ENCODE measurements at places on chromosomes 1 and 21.

GRCh38 chr1:2445823-2446215 is 30.3 kb upstream of the PLCH2 start:
- DNase-seq, result no peak

GRCh38 chr1:202998836-202999750 is 8.1 kb upstream of the TMEM183A start:
- DNase-seq, result peak; percentile 50

GRCh38 chr1:8312235-8313218 is 5.4 kb upstream of the SLC45A1 start:
- DNase-seq, result no peak

DNA sequence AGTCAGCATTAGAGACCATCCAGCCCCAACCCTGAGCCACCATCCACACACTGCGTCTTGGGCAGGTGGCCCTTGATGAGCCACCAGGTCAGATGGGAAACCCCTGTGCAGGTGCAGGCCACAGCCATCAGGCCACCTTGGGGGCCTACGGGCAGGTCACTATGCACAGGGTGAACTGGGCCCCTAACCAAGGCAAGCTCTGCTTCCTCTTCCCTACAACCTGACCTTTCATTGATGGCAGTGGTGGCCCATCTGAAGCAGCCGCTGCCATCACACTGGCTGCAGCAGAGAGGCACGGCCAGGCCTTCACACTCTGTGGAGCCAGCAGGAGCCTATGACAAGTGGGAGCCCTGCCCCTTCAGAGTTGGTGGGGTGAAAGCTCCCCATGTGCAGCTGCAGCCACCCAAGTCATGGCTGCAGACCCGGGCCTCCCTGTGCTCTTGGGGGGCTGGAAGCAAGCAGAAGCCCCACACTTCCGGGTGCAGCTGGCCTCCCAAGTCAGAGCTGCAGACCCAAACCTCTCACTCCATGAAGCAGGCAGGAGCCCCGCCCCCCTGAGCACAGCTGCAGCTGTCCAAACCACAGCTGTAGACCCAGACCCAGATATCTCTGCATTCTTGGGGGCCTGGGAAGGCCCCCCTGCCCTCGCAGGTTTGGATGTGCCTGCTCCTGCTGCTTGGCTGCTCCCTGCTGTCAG is 681.5 kb downstream of the MATN1 start:
- no peak for DNase-seq

DNA sequence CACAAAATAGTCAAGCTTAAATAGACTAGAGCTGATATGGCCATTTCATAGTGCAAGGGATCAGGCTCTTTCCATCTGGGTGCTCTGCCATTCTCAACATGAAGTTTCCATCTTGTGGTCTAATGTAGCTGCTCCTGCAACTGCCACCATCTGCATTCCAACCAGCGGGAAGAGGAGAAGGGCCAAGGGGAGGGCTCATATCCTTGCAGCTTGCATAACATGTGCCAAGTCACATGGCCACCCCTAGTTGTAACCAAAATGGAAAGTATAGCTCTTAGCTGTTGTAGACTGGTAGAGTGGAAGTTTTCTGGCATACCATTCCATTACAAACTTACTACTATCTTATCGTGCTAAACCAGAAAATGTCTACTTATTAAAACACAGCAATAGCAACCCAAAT is 38.9 kb upstream of the IVNS1ABP start:
- DNase-seq, result no peak

GRCh38 chr1:38034871-38035270 is 11.7 kb downstream of the POU3F1 start:
- DNase-seq, result no peak

DNA sequence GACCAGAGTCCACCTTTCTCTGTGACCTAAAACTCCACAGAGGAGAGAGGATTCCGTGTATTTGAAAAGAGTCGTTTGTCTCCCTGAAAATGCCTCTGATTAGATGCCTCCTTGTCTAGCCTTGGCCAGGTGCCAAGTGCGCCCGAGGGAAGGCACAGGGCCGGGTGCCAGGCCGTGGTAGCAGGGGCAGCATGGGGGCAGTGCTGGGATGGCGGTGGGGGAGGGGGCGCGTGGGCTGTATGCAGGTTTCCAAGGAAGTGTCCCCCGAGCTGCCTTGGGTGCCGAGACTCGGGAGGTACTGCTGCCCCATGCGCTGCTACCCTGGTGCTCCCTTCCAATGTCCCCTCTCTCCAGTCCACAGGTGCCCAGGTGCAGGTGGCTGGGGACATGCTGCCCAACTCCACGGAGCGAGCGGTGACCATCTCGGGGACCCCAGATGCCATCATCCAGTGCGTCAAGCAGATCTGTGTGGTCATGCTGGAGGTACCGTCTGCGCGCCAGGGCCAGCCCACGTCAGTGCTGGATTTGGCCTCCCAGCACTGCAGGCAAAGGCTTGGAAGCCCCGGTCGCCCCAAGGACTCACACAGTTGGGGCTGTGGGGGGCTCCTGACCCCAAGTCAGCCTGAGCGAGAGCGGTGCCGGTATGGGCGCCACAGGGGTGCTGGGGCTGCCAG is 70.9 kb upstream of the COL6A1 start:
- DNase-seq, result no peak

- DNase-seq, result no peak
Observed at GRCh38 chr1:155049651-155050559, 1.2 kb upstream of the ADAM15 start.

GRCh38 chr1:17765444-17766411 is 10.6 kb downstream of the ACTL8 start:
- DNase-seq, result no peak

GRCh38 chr21:38181096-38181495 is 75.7 kb upstream of the KCNJ15 start:
- no peak for DNase-seq

GRCh38 chr1:205259324-205259832 is 31.6 kb downstream of the TMCC2 start:
- DNase-seq, result no peak

DNA sequence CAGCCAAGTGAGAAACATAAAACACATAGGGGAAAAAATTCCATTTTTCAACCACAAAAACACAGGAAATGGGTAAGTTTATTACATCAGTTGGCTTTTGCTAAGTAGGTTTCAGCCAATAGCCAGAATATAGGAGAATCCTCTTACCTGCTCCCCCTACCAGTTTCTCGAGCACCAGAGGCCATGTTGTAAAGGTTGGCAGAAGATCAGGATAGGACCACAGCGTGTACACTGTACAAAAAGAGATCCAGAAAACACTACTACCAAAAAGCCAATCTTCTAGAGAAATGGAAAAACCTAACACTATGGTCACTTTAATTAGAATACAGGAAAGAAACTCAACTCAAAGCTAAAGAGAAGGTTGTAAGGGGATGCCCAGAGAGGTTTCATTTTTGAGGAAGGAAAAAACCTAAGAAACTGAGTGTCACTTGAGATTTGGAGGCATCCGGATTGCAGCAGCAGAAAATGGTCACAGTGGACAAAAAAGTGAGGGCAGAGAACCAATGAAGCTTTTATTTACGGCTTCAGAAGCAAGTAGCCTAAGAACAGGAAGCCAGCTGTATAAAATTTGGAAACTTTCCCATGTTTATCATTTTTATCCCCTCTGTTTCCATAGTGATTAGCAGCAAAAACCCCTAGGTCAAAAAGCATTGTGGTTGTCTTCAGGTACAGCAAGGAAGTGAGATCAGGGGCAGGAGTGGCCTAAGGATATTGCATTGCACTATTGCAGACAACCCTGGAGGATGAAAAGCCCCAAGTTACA is 2.9 kb downstream of the EIF2D start:
- no peak for DNase-seq

GRCh38 chr1:154973344-154974101 is 958 bp upstream of the CKS1B start:
- DNase-seq, result peak; percentile 90

GRCh38 chr1:231161667-231162296 is at the start of gene TRIM67:
Gene TRIM67, plus strand, starts transcription at chr1:231162058. Its CDS starts 912 bp downstream, at chr1:231162970.
- no peak for DNase-seq

DNA sequence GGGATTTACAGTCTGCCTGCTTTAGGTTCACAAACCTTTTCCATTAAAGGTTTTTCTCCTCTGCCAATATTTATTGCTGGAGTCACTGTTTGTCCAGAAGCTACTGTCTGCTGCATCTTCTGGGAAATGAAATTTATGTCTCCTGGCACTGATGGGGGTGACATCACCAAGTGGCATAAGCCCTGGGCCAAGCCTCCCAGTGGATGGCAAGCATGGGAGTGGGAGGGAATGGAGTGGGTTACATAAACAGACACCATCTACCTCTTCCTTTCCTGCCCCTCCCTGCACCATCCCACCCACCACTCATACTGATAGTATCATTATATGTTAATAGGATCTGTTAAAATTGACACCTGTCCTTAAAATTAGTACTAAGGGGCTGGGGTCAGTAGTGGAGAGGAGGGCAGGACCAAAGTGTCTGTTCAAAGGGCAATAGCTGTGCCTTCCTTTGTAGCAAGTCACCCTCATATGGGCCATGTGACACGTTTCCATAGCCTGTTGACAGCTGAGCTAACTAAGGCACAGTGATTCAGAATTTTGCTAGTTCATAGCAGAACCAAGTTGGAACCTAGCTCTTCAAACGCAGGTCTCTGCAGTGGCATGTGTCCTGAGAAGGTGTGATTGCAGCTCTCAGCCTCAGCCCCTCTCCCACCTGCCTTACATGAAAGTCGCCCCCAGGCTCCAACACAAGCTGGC is 71.0 kb downstream of the MAB21L3 start:
- DNase-seq, result no peak

GRCh38 chr1:54009406-54009805 is 8.6 kb downstream of the LDLRAD1 start:
- DNase-seq, result no peak

- peak; percentile 33 for DNase-seq
Observed at GRCh38 chr21:17775431-17776126, 43.6 kb downstream of the C21orf91 start.

- DNase-seq, result no peak
Observed at GRCh38 chr1:41532206-41532975, 47.9 kb upstream of the EDN2 start.

DNA sequence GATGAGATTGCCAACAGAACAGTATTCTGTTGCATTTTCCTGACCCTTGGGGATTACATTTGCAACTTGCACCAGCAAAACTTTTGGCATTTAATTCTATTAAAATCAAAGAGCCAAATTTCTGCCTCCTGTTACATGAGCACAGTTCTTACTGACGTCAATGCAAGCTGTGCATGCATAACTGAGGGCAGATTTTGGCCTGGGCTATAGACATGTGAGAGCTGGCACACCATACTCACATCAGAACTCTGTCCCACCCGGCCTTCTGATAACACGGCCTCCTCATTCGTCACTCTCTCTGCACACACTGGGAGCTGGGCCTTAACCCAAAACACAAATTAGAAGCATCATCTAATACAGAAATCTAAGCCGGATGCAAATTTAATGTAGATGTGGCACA is 31.5 kb downstream of the PAPPA2 start:
- DNase-seq, result no peak

GRCh38 chr1:85496941-85497582 is 32.1 kb upstream of the DDAH1 start:
- DNase-seq, result no peak

- no peak for DNase-seq
Observed at GRCh38 chr1:203630697-203631096, 4.1 kb downstream of the ATP2B4 start.

- DNase-seq, result no peak
Observed at GRCh38 chr1:107896936-107897335, 68.0 kb downstream of the VAV3 start.

- no peak for DNase-seq
Observed at GRCh38 chr1:166350490-166350889, 183.7 kb upstream of the FAM78B start.

DNA sequence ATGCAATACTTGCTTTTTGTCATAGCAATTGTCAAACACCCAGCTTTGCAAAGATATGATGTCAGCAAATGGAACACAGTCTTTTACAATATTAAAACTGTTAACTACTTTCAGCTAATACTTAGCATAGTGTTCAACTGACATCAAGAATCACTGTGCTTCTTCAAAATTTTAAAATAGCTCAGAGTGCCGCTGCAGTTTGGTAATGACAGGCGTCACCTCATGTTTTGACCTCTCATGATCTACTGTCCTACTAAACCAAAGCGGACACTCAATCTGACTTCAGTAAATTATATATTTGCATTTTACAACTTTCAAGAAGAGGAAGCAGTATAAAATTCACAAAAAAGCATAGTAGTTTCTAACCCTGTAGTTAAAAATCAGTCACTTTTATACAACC is 2.0 kb downstream of the FMO1 start:
- DNase-seq, result no peak

DNA sequence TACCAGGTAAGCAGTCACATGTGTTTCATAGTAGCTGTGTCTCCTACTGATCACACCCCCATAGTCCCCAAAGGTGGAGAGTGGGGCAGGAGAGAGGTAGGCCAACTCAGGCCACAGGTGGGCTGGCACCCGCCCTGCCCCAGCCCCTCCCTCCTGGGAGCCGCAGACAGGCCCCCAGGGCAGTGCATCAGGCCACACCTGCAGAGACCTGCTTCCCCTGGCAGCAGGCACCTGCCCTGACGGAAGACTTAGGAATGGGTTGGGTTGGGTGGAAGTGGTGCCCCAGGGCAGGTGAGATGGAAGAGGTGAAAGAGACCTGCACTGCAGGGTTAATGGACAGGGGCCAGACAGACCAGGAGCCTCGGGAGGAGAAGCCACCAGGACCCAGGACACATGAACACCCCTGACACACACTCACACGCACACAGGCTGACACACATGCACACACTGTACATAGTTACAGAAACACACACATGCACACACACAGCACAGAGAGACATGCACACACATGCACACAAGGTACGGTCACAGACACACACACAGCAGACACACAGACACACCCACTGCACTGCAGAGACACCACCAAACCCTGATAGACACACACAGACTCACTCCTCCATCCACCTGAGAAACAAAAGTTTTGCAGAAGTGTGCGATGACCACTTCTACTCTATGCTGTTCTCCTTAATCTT is 1.7 kb upstream of the COL18A1 start:
- no peak for DNase-seq

DNA sequence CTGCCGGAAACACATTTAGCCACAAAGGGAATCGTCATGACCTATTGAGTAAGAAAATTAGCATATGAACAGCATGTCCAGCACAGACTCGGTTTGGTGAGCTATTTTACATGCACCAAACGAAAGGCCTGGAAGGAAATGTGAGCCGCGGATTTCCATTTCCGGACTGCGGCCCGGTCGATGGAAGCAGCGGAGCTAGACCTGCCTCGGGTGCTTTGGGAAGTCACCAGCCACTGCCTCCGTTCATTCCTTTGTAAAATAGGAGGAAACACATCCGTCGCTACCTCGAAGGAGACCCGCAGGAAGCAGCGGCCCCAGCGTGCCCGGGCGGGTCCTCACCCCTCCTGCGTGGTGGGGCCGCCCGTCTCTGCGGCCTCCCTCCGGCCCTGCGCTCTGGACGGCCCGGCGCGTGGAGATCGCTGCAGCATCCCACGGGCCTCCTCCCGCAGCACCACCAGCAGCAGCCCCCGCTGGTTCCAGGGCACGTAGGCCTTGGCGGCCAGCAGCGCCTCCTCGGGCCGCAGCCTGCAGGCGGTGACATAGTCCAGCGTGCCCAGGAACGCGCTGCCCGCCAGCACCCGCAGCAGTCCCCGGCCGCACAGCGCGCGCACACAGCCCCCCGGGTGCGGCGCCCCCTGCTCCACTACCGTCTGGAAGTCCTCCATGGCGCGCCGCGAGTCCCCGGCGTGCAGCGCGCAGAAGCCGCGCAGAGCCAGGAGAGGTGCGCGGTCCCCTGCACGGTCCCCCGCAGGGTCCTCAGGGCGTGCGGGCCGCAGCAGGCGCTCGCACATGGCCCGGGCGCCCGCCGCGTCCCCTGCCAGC is 12.1 kb downstream of the TTC34 start:
- no peak for DNase-seq

- no peak for DNase-seq
Observed at GRCh38 chr1:1883092-1883873, 7.6 kb downstream of the GNB1 start.
